Prostate gland (tissue), 2 donors: ENCODE measurements at places on chromosomes 7 and 10.

DNA sequence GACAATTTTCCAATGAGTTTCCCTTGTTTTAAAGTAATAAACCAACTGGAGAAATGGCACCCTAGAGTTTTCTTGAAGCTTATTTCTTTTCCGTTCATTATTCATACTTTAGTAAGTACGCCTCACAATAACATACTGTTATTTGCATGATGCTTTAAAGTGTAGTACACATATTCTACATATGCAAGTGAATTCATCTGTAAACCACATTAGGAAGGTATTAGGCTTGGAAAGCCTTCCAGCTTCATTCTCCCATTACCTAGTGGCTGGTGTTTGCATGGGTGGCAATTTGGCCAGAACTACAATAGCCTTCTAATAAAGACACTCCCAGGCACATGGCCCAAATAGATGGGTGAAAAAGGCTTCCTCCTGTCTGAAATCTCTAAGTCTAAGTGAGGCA is 45.5 kb upstream of the KIAA1217 start:
- no peak for DNase-seq

- DNase-seq: no peak
These were observed 28.9 kb downstream of the MGAM start for GRCh38 chr7:142024547-142024946.

- DNase-seq: no peak
These were observed 54.3 kb downstream of the CASTOR2 start for GRCh38 chr7:75018570-75019364.

GRCh38 chr10:80506189-80506575 is 31.5 kb upstream of the SH2D4B start:
- no peak for DNase-seq

DNA sequence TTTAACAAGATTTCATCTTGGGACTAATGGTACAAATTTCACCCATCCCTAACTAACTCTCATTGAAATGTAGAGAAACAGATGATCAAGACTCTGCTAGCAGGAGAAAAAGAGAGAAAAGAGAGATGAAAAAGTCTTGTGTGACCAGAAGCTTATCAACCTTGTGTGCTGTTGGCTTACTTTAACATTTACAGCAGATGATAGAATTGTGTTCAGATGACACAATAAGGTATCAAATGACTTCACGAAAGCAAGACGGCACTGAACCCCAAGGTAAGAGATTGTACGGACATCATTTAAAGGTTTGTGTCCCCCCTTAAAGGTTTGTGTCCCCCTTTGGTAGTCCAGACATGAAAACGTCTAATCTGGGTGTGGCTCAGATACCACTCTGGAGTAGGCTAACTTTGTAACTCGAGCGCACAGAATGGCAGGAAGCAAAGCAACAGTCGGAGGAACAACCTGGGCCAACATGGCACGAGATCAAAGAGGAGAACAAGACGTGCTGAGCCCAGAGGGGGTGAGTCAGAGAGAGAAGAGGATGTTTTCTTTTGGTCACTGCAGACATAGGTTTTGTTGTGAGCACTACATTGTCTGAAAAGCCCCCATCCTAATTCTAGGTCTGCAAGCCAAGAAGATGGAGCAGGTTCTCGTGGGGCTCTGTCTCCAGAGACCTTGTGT is 10.4 kb upstream of the LMBR1 start:
- peak; percentile 87 for DNase-seq

- no peak for DNase-seq
These were observed 678.8 kb upstream of the NRP1 start for GRCh38 chr10:34013235-34013634.

DNA sequence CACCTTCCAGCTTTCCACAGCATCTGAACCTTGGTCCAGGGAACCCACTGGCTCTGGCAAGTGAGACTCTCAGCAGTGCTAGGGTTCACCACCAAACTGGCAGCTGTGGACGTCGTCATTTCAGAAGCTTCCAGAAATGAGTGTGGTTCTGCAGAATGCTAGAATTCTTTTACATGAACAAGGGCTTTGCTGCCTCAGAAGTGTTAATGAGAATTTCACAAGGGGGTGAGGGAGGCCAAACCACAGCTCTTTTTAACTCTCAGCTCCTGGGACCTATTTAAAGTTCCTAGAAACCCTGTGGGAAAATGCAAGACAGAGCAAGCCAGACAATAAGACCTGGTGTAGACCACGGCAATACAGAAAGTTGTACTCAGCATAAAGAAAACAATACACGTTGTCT is 129.3 kb upstream of the BET1 start:
- DNase-seq: no peak

DNA sequence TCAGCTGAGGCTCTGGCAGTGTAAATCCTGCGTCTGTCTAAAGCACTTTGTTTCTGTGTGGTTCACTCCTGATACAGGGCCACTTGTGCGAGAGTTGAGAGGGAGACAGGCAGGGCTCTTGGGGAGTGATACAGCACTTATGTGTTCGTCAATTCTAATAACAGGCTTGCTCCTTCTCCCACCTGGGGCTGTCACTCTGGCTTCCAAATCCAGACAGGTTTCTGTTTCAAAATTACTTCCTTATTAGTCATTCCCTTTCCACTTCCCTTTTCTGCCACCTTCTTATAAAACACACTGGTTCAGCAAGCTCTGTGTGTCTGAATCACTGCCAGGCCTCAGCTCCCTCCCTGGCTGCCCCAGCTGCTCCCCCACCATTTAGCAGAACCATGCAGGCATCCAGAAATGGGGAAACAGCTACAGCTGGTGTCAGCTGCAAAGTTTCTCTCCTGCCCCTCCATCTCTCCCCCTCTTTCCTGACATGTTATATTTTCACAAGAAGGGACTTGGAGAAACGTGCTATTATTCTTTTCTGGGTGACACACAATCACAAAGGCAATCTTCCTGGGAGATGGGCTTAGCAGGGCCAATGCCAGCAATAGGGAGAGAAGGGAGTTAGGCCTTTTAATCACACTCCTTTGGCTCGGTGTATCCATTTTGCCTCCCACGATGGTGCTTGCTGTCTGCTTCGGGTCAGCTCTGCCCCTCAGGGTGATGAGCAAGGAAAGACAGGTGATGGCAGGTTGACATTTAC is 58.4 kb upstream of the ZNRF2 start:
- peak; percentile 75 for DNase-seq

DNA sequence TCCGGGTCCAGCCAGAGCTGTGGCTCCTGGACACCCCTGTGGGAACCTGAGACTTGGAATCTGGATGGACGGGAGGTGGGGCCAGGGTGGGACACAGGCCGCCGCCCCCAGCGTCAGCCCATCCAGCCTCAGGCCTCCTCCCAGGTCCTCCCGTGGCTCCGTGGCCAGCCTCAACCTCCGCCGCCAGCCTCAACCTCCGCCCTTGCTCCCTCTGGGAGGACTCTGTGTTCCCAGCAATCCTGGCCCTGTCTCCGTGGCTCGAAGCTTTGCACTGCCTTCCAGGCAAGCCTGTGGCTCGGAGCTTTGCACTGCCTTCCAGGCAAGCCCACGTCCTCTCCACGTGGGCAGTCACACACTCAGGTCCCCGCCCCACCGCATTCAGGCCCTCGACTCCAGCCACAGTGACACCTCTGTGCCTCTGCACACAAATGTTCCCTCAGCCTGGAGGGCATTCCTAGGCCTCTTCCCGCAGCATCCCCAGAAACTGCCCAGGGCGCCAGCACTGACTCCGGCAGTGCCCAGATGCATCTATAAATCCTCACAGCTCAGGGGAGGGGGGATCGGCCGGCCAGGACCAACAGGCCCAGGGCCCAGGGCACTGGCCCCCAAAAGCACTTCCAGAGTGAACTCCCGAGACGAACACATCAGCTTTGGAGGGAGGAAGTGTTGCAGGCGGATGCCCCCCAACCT is 44.7 kb upstream of the PDGFA start:
- no peak for DNase-seq

DNA sequence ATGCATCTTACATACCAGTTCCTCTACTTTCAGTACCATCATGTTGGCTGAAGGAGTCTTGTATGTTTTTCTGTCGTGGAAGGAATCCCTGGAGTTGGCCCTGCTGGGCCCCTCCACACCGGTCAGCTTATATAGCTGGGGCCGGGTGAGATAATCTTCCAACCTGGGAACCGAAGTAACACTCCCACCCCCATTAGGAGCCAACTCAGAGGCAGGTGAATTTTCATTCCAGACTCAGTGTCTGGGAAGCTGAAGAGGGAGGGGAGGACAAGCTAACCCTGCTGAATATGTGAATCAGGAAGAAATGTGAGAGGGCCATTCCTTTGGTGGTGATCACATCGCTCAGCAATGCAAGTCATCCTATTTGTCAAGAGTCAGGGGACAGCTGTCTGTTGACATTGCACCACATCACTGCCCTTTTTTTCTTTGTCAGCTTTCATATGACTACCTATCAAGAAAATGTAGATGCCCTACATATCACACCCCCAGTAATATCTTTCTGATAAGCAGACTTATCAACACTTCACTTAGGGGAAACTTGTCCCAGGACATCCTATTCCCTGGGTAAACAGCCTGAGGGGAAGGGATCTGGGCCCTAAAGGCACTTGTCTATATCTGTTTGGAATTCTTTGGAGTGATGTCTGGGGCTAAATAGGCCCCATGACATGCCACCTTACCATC is at the start of gene ANKRD1:
TSS of gene ANKRD1 (minus strand) at position 102 of the 681 bp plus-strand sequence. CDS start at position 42, 60 bp downstream.
- no peak for DNase-seq

DNA sequence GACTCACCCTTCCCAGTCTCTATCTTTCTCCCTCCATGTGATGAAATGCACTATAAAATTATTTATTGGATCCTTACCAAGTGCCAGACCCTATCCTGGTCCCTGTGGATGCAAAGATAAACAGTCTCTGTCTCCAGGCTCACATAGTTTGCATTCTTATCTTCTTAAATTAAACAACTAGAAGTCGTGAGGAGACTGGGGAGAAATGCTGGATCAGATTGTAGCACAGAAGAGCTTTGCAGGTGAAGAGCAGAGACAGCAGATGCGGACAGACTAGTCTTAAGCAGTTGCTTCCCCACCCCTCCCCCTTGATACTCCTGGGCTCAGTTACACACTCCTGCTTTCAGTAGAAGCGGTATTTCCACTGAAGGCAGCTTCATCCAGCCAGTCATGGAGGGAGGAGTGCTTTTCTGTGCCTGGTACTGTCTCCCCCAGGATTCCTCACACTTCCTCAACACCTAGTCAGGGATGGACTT is 20.8 kb upstream of the CDK1 start:
- DNase-seq: no peak

DNA sequence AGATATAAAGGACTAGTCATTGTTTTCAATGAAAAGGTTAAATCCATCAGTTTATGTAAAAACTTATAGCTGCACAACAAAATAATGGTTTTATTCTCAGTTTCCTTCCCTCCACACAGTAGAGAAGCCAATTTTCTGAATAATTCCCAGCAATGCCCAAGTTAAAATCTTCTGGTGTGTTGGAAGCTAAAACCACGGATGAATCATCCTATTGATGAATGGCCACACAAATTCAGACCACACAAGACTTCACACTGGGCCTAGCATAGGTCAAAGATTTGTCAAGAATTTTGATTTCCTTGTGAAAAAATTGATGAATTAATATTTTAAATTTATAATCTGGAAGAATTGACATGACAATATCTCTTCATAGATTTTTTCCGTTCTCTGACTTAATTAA is 617.6 kb downstream of the INHBA start:
- DNase-seq: no peak

- no peak for DNase-seq
These were observed 49.7 kb downstream of the CDK14 start for GRCh38 chr7:90645784-90646183.

- no peak for DNase-seq
These were observed 13.5 kb upstream of the CSGALNACT2 start for GRCh38 chr10:43124574-43125273.

DNA sequence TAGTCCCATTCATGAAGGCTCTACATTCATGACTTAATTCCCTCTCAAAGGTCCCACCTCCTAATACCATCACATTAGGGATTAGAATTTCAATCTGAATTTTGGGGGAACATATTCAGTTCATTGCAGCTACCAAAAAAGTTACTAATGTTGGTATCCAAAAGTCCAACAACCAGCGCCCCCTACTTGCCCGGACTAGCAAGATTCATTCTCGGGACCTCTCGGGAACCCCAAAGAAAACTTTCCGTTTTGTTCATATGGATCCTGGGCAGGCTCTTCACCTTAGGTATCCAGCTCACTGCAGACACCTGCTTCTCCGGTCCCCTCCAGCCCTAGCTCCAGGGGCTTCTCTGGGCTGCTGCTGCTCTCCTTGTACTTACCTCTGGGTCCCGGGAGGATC is 8.9 kb upstream of the GRK5 start:
- no peak for DNase-seq

DNA sequence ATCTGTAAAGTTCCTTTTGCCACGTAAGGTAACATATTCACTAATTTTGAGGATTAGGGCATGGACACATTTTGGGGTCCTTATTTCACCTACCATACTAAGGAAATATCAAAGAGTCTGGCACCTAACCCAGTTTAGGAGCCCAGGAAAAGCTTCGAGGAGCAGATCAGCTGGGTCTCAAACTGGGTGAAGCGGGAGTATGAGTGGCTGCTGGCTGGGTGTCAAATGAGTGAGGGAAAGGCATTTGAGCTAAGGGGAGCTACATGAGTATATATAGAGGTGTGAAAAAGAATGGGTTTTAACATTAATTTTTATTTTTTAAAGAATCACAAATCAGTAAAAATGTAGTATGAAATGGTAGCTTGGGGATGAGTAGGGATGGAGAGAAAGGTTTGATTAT is 71.3 kb downstream of the MCU start:
- no peak for DNase-seq
